Stimulated activated CD4-positive, alpha-beta T cell treated with anti-CD3 and anti-CD28 coated beads, Interleukin-1b, Interleukin-23, amount 100 ng/mL, for 4 hours (primary cell): ENCODE measurements at places on chromosomes 1 and 21.

DNA sequence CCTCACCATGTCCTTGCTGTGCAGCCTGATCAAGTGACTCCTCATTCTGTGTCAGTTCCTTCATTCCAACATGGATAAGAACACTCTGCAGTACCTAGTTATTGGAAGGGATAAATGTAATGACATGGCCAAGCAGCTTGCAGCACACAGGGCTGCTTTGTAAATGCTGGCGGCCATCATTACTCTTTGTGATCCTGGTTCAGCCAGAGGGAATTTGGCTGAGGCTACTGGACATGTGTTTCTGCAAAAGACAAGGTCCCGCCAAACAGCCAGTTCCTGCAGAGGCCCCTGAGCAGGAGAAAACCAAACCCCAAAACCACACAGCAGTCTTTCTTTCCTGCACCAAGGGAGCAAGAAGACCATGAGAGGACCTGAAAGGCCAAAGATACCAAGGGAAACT is 495.8 kb downstream of the AJAP1 start:
- no peak for DNase-seq

DNA sequence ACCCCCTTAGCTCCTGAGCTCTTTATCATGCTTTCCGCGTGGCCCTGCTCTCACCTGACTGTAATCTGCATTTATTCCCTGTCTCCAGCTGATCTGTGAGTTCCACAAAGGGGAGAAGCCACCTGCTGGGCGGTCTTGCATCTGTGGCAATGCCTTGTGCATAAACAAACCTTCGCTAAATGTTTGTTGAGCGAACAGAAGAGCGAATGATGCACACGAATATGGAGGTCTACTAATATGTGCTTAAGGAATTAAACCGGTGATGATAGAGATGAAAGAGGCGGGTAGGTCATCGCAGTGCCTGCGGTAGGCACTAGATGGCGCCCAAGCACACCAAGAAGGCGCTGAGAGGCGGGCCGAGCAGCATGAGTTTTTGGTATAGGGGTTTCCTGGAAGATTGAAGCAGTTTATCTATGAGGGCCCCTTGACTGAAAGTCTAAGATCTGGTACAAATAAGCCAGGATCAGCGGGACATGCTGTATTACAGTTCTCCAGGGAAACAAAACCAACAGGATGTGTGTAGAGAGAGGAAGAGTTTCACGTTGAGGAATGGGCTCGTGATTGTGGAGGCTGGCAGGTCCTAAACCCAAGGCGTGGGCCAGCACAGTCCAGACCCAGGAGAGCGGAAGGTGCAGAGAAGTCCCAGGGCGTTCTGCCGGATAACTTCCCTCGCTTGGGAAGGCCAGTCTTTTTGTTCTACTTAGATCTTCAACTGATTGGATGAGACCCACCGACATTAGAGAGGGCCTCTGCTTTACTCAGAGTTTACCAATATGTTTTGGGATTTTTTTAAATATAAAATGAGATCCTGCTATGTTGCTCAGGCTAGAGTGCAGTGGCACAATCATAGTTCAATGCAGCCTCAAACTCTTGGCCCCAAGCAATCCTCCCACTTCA is 34.7 kb downstream of the TOMM20 start:
- DNase-seq, result peak; percentile 85

DNA sequence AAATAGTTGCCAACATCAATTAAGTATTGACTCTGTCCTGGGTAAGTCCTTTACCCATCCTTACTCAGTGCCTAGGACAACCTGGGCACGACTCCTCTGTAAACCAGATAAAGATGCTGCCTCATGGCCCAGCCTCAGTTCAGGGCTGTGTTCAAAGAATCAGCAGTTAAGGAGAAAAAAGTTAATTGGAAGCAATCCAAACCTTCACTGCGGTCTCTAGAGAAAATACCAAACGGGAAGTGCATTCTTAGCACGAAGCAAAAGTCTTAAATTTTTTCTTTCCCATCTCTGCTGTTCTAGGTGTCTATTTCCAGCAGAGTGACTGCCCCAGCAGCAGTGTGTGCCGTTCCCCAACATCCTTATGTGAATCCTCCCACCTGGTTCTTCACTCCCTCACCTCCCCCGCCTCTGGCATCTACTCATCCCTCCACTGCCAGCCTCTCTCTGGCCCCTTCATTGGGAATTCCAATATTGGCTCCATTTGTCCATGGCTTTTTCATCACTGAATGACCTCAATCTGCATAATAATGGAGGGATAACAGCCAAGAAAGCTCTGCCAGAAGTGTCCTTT is 23.2 kb downstream of the KANK4 start:
- DNase-seq, result no peak

GRCh38 chr1:117511273-117511672 is 94.6 kb upstream of the TENT5C start:
- no peak for DNase-seq

DNA sequence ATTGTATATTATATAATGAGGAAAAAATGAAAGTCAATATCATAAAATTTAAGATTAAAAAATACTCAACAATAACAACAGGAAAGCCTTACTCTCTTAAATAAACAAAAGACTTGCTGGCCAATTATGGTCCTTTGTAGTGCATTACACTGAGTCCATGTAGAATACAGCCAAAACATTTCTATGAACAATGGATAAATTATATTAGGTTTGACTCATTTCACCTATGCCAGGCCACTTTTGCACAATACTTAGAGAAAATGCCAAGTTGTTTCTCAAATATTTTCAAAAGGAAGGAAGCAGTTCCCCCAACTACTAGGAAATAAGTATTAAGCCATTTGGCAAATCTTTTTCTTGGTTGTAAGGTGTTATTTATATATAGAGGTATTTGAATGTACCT is 19.8 kb upstream of the UCK2 start:
- no peak for DNase-seq

DNA sequence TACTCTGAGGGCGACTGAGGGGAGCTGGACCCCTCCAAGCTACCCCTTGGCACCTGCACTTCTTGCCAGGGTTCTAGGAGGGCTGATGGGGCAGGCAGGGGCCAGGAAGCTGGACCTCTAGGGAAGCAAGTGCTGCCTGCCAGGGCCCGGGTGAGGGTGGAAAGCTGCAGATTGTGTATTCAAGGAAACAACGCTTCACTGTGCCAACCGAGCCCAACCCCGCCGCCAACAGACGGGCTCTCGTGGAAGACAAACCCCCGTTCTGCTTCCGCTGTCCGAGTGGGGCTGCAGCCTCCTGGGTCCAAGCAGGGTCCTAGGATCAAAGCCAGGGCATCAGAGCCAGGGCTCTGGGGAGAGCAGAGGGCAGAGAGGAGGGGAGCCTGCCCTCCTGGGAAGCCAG is 3.2 kb downstream of the EFHD2 start:
- no peak for DNase-seq

DNA sequence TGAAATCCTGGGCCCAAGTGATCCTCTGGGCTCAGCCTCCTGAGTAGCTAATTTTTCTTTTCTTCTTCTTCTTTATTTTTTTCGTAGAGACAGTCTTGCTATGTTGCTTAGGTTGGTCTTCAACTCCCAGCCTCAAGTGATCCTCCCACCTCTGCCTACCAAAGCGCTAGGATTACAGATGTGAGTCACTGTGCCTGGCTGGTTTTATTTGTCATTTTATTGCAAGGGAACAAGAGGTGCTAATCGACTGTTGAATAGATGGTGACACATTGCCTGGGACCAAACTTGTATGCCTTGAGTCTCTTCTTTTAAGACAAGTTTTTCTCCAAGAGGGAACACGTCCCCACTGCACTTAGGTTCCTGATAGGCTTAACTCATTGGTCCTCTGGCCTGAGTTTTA is 20.0 kb upstream of the KLHDC8A start:
- DNase-seq, result no peak

DNA sequence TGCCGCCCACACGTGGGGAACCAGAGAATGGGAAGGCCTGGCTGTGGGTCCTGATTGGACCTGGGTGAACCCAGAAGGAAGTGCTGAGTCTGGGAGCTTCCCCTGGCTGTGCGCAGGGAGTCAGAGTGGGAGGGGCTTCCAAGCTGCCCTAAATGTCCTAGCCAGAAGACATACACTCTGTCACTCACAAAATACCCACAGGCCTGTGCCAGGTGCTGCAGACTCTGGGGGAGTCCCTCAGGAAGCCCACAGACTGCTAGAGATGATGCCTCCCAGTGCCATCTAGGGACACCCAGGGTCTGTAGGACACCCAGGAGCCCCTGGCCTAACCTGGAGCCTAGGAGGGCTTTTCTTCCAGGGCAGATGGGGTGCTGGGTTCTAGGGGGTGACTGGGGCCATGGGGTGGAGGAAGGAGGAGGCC is 33.7 kb upstream of the LRP8 start:
- no peak for DNase-seq

- no peak for DNase-seq
These were observed 50.4 kb upstream of the F3 start for GRCh38 chr1:94591823-94592570.

DNA sequence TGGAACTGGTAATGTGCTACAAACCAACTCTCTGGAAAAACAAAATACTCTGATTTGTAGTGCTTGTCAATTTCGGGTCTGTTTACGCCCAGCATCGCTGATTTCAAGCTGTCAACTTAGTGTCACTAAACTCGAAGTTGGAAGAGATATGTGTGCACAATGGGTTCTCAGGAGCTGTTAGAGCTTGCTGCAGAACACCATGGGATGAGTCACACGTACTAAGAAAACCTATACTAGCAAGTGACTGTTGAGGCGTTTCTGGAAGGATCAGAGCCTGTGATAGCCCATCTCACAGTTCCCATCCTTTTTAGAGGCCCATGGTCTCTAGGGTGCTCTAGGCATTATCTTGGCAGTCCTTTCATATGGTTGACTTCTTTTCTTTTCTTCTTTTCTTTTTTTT is 14.3 kb downstream of the GMEB1 start:
- no peak for DNase-seq

DNA sequence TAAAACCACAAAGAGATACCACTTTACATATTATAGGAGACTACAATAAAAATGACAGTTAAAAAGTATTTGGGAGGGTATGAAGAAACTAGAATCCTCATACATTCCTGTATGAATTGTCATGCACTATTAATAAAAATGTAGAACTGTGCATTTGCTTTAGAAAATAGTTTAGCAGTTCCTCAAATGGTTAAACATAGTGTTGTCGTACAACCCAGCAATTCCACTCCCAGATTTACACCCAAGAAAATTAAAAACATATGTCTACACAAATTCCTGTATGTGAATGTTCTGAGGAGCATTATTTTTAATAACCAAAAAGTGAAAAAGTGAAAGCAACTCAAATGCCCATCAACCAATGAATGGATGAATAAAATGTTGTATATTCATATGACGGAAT is 23.1 kb upstream of the PDE4B start:
- no peak for DNase-seq

GRCh38 chr1:244246334-244246733 is 195.3 kb downstream of the ZBTB18 start:
- DNase-seq, result no peak

DNA sequence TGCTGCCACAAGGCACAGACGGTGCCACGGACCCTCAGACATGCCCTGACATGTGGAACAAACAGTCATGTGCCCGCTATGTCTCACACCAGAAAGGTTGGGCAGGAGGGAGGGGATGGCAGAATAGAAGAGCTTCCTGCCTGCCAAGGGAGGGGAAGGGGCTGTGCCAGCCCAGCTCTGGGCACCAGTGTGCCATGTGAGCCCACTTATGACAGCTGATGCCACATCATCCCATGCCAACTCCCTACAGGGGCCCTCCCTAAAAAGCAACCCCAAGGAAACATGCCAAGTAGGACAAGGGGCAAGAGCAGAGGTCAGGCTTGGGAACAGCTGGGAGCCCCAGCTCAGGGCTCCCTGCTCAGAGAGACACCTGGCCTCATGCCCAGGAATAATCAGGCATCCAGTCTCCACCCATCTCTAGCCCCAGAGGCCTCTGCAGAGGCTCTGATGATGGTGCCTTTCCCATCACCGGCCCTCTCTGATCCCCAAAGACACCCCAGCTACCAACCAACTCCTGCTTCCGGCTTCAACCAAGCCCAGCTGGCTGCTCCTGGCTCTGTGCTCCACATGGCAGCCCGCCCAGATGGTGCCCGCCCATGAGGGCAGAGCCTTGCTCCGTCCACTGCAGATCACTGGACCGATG is 10.3 kb downstream of the ADGRB2 start:
- DNase-seq, result no peak

- no peak for DNase-seq
These were observed 362.8 kb downstream of the KCNH1 start for GRCh38 chr1:210771131-210771530.

GRCh38 chr1:229117664-229118300 is 153.1 kb upstream of the RAB4A start:
- no peak for DNase-seq

DNA sequence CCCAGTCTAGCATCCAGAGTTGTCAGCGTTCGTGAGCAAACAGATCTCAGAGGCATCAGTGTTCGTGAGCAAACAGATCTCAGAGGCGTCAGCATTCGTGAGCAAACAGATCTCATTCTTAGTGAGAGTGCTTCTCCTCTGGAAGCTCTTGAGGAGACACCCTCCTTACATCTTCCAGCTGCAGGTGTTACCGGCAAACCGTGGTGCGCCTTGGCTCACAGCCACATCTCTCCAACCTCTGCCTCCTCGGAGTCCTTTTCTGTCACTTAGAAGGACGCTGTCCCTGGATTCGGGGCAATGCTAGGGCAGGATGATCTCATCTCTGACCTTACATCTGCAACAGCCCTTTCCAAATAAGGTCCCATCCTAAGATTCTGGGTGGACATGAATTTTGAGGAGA is 14.6 kb upstream of the UMODL1 start:
- no peak for DNase-seq

- no peak for DNase-seq
These were observed 2.0 kb upstream of the ABCG1 start for GRCh38 chr21:42216726-42217572.

- no peak for DNase-seq
These were observed at the start of gene TRIM17 for GRCh38 chr1:228416217-228416933. Gene TRIM17 (minus strand): TSS chr1:228416861. CDS start chr1:228415072, 1,789 bp downstream.

- DNase-seq, result no peak
These were observed 4.0 kb upstream of the LAPTM5 start for GRCh38 chr1:30761381-30762151.

GRCh38 chr1:213049232-213049631 is 1.8 kb upstream of the RPS6KC1 start:
- DNase-seq, result no peak

- DNase-seq, result no peak
These were observed 2.2 kb downstream of the RNF19B start for GRCh38 chr1:32962248-32962896.

DNA sequence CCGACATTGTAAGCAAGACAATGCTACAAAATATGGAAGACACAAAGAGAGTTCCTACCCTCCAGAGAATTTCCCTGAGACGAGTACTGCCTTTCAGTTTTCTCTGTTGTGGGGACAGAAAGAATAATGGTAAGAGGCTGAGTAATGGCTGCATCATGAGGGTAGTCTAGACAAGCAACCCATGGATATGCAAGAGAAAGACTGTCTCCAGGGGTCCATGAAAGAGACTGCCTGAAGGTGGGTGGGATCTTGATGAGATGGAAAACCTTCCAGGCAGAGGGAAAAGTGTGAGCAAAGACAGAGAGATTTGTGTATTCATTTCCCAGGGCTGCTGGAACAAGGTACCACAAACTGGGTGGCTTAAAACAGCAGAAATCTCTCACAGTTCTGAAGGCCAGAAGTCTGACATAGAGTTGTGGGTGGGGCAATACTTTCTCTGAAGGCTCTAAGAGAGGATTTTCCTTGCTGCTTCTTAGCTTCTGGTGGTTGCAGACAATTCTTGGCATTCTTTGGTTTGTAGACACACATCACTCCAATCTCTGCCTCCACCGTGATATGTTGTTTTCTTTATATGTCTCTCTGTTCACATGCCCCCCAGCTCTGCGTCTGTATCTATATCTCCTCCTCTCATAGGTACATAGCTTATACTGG is 41.4 kb downstream of the ANP32E start:
- DNase-seq, result no peak

- no peak for DNase-seq
These were observed 68.3 kb downstream of the PLA2G4A start for GRCh38 chr1:186897008-186897407.

GRCh38 chr21:33968080-33968994 is 52.7 kb upstream of the ATP5PO start:
- no peak for DNase-seq
